ENCODE measurements at places on chromosomes 2 and 18.

GRCh38 chr2:27085062-27085672 lies 1.4 kb upstream of the KHK start:
- no peak for DNase-seq

DNA sequence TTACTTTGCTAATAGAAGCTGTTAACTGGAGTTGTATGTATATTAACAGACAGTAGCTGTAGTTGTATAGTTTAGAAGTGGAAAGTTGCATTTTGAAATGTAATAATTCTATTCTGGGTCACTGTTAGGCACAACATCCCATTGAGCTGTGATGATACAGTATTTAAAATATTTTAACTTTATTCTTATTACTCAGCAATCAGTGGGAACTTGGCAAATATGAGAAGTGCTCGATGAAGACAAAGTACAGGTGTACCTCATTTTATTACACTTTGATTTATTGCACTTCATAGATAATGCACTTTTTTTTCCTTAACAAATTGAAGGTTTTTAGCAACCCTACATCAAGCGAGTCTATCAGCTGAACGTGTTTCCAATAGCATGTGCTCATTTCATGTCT lies 8.6 kb downstream of the DNAJC10 start:
- DNase-seq, result no peak

DNA sequence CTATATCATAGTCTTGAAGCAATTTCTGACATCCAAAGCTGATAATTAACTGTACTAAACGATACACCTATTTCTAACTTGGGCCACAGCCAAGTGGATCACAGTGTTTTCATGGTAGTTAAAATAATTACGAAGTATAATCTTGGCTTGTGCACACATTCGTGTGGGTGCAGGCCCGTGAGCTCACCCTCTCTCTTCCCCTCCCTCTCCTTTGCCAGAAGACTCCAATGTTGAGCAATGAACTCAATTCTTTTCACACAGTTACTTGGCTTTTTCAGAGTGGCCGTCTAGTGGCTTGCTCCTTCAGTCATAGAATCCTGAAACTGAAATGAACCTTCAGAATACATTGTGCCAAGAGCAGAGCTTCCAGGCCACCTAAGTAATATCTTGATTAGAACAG lies 178.7 kb downstream of the NCKAP5 start:
- no peak for DNase-seq

GRCh38 chr2:219002395-219003266 lies 9.4 kb upstream of the CRYBA2 start:
- peak; percentile 34 for DNase-seq

- no peak for DNase-seq
Measured at GRCh38 chr2:200456567-200456966, 53.3 kb downstream of the KCTD18 start.

DNA sequence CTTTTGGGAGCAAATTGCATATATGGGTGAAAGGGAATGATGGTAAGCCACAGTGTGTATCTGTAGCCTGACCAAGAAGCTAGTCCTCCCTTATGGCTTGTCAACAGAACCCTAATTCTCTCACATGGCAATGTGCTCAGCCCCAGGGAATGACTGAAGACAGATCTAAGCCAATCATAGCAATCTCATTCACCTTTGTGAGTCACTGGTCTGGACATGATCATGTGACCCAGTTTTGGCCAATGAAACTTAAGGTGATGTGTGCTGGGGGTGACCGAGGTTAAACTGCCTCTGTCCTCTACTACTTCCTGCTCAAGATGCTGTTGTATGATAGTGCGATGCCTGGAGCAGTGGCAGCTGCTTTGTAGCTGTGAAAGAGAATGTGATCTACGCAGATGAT lies 491.2 kb upstream of the HS6ST1 start:
- no peak for DNase-seq

- DNase-seq, result no peak
Measured at GRCh38 chr2:85468096-85468703, 49.7 kb downstream of the SH2D6 start.

DNA sequence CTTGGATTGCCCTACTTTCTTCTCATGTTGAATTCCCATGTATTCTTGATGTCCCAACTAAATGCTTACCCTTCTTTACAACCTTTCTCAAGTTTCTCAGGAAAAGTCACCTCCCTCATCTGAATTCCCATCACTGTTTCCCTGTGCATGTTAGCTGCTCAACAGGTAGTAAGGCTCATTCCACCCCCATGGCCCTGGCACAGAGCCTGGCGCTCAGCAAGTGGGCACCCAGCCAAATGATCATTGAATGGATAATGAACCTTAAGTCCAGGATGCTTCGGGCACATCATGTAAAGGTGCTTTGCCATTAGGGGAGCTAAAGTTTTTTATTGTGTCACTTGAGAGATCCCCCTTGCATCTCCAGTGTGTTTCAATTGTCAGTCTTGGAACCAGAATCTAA lies 124.0 kb downstream of the PKP4 start:
- no peak for DNase-seq

DNA sequence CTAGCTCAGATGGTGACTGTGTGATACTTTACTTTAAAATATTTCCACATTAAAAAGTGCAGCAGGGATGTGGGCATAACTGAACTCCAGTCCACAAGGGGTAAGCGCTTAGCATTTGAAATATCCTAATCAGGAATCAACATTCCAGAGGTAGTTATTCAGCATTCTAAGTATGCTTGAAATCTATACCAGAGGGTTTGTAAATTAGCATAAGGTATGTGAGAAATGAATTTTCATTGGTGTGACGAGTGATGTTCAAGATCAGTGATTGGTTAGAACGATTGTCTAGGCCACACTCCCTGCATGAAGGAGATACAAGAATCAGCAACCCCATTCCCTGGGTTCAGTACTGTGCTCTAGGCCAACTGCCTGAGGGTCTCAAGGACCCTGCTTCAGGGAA lies 42.6 kb downstream of the MAPK4 start:
- DNase-seq, result no peak

DNA sequence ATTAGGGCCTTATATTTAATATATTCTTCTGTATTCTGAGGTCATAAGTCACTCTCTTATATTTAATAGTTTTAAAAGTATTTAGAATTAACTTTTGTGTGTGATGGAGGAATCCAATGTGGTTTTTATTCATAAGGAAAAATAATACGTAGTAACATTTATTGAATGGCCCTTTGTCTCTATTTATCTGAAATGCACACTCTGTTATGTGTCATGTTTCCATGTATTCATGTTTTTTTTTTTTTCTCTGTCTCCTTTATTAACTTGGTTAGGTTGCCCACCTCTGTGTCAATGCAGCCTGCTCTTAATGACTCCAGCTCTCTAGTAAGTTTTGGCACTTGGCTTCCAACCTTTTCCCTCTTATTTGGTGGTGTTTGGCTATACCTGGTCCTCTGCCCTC lies 33.8 kb downstream of the RNF144A start:
- DNase-seq, result no peak

DNA sequence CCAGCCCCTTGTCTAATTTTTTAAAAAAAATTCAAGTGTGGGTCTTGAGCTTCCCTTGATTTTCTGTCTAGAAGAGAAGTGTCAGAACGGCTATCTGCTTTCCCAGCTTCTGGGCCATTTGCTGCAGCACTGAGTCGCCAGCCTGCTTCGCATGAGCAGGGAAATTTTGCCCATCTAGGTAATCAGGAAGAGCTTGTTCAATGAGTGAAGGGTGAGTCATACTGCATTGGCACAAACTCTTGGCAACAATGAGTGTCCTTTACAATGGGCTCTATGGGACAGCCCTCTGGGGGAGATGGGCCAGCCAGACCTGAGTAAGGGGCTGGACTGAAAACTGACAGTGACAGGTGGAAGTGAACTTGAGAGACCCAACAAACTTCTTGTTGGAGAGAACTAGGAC lies 2.4 kb upstream of the RNF144A start:
- DNase-seq, result no peak

- DNase-seq, result no peak
Measured at GRCh38 chr2:216635171-216635570, 2.0 kb downstream of the IGFBP2 start.

- DNase-seq, result no peak
Measured at GRCh38 chr2:65545837-65546805, 113.7 kb upstream of the SPRED2 start.

DNA sequence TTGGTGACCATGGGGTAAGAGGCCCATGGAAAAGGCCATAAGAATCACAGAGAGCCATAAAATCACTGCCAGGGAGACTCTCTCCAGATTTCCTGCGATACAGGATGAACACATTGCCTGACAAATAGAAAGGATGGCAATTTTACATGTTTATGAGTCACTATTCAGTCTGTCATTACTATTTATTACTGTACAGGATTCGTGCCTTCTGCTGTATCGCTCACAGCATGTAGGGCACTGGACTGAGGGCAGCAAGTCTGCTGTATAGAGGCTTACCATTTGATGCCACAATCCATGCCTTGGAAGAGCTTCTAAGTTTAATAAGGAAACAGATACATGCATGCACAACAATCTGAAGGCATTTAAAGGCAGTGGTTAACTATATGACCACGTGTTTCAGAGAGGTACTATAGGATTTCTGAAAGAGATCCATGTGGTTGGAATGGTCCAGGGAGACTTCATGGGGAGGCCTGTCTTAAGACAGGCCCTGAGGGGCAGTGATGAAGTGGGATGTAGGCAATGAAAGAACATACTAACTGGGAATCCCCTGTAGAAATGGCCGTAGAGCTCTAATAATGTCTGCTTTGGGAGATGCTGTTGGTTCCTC lies 702.4 kb upstream of the RAB6C start:
- DNase-seq, result no peak

- DNase-seq, result peak; percentile 40
Measured at GRCh38 chr2:234164493-234165413, 114.3 kb downstream of the SPP2 start.

GRCh38 chr2:152506843-152507242 lies 171.9 kb downstream of the FMNL2 start:
- no peak for DNase-seq
